NCI-H187 treated with DMSO at 0.1 percent for 48 hours (cell line): ENCODE measurements at places on chromosomes 5 and 9.

GRCh38 chr5:151665613-151666012 is 21.1 kb downstream of the SPARC start:
- DNase-seq: no peak

DNA sequence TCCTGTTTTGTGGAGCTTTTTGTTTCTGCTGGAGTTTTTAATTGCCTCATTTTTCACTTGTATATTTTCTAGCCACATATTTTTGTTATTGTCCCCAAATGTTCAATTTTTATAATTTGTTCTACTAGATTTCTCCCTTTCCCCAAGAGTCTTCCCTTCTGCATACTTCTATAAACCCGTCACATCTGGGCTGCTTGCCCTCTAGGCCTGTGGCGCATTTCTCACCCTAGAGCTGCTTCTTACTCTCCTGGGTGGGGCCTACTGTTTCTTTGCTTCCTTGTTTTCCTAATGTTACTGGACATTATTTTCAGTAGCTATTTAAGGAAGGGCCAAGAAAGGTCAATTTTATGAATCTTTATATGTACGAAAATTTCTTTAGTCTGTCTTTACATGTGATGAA is 51.5 kb downstream of the NXNL2 start:
- no peak for DNase-seq

DNA sequence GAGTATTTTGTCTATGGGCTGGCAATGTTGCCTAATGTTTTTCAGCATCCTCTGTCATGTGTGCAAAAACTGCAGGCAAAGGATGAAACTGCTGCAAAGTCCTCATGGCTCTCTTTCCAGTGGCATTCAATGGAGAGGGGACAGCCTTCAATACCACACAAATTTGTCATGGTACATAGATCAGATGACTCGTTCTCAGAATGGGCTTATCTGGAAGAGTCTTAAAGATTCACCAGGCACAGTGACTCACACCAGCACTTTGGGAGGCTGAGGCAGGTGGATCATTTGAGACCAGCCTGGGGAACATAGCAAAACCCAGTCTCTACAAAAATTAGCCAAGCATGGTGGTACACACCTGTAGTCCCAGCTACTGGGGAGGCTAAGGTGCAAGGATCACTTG is 5.3 kb downstream of the CDKN2AIPNL start:
- DNase-seq: no peak

- DNase-seq: peak; percentile 45
Measured at GRCh38 chr5:147417135-147417813, 92.6 kb downstream of the DPYSL3 start.

DNA sequence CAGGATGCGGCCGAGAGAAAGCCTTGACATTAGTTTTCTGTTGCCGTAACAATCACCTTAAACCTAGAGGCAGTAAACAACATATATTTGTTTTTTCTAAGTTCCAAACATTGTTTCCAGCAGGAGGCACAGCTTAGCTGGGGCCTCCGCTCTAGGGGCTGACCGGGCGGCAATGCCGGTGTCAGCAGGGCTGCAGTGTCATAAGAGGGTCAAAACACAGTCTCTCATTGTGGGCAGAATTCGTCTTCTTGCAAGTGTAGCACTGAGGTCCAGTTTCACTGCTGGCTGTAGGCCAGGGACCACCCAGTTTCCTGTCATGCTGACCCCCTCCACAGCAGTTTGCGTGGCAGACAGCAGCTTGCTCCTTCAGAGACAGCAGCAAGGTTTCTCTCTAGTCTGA is 186.2 kb downstream of the PJA2 start:
- no peak for DNase-seq

DNA sequence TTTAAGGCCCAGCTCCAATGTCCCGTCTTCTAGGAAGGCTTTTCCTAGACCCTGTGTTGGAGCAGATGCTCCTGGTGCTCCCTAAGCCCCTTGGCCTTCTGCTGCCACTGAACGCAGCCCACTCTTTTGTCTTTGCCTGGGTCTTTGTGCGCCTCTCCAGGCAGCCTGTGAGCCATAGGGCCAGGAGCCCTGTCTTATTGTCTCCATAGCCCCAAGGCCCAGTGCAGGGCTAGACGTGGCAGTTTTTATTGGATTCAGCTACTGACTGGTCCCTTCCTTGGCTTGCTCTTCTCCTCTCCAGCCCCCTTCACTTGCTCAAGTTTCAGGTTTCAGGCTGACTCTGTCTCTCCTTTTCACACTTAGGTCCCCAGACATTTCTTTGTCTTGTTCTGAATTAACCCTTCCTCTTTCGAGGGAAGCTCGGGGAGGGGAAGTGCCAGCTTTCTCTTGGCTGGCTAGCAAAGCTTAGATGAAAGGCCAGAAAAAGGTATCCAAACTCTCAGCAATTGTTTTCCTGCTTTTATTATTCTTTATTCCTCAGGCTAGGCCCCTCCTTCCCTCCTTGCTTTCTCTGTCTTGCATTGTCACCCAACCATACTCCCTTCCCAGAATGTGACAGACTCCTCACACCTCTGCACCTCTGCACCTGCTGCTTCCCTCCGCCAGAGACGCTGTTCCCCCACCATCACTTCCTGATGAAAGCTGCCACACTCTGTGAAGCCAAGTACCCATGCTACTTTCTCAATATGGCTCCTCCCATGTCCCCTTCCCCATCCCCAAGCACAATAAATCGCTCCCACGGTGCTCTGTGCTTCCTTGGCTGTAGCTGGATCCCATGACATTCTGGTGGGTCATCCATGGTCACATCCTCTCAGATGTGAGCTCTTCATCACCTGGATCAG is 101.6 kb upstream of the CPEB4 start:
- no peak for DNase-seq

DNA sequence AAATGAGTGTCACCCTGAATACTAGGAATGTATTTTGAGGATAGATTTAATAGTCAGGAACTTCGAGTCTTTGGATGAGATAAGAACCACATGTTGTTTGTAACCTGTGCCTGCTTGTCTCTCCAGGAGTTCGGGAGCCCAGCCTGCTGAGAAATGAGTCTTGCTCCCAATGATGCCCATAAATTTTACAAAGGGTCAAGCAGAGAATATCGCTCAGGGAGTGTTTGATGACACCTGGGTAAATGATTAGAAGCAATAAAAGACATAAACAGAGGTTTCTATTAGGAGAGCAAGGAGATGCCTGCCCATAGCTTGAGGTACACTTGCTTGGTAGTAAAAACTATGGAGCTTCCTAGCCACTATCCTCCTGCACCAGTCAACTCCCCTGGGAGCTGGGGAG is 46.9 kb upstream of the KLF4 start:
- DNase-seq: no peak
